GM18507 (cell line): ENCODE measurements at places on chromosomes 3 and 15.

- DNase-seq = peak; percentile 52
Measured at GRCh38 chr3:51671734-51672475, 853 bp downstream of the TEX264 start.

DNA sequence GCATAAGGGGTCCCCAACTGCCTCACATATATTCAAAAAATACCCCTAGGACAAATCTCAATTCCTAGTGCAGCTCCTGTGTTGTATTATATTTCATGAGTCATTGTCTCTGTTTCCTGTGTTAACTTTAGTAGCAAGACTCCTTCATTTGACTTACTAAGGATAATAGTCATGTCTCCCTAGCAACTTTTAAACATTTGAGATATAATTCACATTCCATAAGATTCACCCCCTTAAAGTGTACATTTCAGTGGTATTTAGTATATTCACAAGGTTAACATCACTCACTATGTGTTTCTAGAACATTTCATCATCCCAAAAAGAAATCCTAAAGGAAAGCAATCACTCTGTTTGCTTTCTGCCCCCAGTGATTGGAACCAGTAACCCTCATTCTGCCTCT, 121.3 kb upstream of the WNT7A start:
- no peak for DNase-seq

- DNase-seq = no peak
Measured at GRCh38 chr15:62935300-62936081, 107.1 kb upstream of the TPM1 start.

- no peak for DNase-seq
Measured at GRCh38 chr3:134029256-134029733, 430 bp downstream of the SLCO2A1 start.

DNA sequence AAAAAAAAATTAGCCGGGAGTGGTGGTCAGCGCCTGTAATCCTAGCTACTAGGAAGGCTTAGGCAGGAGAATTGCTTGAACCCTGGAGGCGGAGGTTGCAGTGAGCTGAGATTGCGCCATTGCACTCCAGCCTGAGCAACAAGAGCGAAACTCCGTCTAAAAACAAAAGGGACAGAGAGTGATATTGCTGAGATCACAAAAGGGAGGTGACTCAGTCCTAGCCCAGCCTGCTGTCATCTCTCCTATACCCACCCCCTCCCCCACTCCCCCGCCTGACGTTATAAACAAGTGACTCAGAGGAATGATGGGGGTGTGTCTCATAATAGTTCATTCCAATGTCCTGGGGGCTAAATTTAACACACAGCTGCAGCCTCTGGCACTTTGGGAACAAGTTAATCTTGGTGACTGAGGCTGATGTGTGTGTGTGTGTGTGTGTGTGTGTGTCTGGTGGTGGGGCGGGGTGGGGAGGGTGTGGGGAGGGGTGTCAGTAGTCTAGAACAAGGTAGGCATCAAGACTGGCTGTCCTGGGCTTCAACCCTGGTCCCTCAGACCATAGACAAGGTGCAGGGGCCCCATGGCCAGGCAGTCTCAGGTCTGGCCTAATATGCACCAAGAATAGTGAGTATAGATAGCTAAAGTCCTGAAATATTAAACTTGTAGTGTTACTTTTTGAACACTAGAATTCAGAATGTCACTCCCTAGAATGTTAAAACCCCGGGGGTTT, 1.3 kb upstream of the KLHL40 start:
- no peak for DNase-seq

GRCh38 chr3:45165497-45166283, 19.5 kb upstream of the CDCP1 start:
- no peak for DNase-seq

DNA sequence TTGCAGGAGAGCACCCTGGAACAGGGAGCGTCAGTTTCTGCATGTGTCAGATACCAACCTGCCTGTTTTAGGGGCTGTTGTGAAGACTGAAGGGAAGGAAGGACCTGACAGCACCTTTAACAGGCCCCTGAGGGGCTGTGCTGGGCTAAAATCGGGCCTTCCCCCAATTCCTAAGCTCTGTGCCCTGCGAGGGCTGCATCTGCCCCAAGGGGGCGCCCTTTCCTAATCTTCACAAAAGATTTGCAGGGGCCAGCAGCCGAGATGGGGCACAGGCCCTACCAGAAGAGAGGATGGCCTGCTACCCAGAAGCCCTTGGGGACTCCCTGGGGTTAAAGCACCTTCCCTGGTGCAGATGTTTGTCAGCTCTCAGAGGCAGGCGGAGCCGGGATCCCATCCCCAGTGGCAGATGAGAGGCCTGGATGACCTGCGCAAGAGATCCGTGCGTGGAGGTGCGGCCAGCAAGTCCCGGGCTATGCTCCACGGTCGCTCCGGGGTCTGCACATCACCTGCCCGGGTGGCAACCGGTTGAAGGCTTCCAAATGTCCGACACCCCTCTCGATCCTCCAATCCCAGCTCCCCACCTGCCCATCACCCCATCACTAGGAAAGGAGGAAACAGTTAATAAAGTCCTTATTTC, 53.6 kb downstream of the RHCG start:
- peak; percentile 40 for DNase-seq
